ENCODE measurements at places on chromosomes 4 and X.

- DNase-seq, result no peak
These were observed 278.1 kb upstream of the TET2 start for GRCh38 chr4:104868533-104868932.

DNA sequence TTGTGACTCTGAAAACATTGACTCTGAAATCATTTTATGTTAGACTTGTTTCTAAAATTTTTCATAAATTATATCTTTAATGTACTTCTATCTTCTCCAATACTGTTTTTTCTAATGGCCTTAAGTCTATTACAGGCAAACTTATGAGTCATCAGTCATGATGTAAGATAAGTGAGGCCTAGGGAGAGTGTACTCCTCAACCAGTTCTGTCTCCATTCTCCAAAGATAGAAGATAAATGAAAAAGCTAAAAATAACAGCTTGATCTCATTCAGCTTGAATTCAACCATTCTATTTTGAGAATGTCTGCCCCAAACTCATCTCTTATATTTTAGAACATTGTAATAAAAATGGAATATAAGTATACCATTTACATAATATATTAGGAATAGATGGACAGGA lies 34.5 kb downstream of the STBD1 start:
- peak; percentile 77 for DNase-seq

DNA sequence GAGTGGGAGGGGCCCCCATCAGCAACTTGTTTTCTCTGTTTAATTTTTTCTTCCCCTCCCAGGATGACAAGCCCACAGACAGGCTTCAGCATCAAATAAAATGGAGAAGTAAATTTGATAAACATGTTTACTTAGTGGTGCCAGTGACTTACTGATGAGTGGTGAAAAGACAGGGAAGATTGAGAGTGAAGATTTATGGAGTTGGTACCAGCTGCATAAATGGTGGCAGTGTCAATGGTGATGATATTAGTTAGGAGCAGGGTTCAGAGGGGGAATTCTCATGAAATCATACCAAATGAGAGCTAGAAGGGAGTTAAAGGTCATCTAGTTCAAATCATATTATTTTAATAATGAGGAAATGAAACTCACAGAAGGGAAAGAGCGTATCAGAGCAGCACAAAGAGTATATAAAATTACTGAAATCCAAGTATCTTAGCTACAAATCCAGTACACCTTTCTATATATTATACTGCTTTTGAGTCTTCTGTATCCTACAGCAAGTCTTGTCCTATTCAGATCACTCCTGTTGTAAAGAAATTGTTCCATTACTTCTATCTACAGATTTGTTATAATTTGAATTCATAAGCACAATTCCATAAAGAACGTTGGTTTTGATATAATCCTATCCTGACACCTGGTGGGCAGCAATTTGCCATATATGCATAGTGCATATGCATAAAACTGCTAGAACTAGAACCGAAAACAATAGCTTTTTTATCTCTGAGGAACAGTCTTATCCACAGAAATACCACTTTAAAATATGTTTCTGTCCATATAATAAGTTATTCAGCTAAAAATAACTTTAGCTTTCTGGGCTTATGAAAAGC lies 5.0 kb downstream of the P2RY10 start:
- DNase-seq, result no peak

- peak; percentile 61 for DNase-seq
These were observed 262.2 kb downstream of the SPOCK3 start for GRCh38 chr4:166972071-166972470.

- peak; percentile 49 for DNase-seq
These were observed 330.1 kb downstream of the BMPR1B start for GRCh38 chr4:95087657-95088455.

DNA sequence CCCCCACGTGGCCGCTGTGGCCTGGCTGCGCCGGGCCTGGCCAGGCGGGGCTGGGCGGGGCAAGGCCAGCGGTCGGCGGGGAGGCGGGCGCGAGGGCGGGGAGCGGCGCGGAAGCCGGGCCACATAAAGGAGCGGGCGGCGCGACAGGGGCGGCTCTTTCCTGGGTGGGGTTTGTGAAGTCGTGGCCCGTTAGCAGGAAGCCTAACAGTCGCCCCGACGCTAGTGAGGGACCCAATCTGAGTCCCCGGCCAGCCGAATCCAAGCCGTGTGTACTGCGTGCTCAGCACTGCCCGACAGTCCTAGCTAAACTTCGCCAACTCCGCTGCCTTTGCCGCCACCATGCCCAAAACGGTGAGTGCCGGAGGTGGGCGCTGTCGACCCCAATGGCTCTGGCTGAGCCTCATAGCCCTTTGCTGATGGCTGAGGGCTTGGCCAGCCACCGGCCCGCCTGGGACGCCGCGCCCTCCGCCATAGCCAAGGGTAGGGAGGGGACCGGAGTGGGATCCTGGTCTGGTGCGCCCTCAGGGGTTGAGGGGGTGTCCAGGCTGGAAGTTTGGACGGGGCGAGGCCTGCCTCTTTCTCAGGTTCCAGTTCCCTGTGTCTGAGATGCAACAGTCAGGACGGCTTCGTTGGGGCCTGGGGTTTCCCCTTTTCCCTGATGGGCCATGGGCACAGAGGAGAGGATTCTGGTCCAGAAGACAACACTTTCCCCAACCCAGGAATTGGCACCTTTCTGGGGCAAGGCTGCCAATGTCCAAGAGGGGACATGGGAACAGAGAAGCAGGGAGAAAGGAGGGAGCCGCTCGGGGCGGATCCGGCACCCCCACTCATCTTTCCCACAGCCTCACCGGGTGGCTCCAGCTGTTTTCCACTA lies at the start of gene MSN:
TSS of gene MSN (plus strand) at position 152 of the 874 bp plus-strand sequence. CDS start at position 340, 188 bp downstream.
- DNase-seq, result peak; percentile 57

GRCh38 chrX:46642145-46642544 lies 68.6 kb downstream of the CHST7 start:
- DNase-seq, result no peak

- no peak for DNase-seq
These were observed 731.8 kb downstream of the KCTD8 start for GRCh38 chr4:43716721-43717395.

GRCh38 chr4:169335331-169335730 lies 64.6 kb upstream of the SH3RF1 start:
- DNase-seq, result no peak

DNA sequence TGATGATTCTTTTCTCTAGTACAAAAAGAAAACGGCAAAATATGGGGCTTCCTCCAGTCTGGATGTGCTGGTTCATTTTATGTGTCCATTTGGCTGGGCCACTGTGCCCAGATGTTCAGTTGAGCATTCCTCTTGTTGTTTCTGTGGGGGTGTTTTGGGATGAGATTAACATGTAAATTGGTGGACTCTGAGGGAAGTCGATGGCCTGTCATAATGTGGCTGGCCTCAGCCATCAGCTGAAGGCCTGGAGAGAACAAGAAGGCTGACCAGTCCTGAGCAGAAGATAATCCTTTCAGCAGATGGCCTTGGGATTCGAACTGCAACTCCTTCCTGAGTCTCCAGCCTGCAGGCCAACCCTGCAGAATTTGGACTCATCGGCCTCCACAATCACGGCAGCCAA lies 136.7 kb downstream of the EVC2 start:
- DNase-seq, result no peak

DNA sequence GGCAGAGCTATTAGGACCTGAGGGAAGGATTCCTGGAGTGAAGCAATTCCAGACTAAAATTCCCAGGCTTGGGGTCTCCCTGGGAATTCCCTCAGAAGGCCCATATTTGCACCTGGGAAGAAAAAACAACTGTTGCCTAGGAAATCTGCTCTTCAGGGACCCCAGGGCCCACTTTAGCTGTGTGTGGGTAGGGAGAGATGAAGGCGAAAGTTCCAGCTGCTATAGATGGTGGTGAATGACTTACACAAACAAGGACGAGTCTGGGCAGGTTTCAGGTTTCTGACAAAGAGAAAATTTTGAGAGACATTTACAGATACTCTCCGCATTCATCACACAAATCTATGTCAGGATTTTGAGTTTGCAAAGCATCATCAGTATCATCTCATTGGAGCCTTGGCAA lies 126.1 kb downstream of the GPC3 start:
- DNase-seq, result no peak

- DNase-seq, result no peak
These were observed 474.5 kb downstream of the KLHL13 start for GRCh38 chrX:117641913-117642656.

DNA sequence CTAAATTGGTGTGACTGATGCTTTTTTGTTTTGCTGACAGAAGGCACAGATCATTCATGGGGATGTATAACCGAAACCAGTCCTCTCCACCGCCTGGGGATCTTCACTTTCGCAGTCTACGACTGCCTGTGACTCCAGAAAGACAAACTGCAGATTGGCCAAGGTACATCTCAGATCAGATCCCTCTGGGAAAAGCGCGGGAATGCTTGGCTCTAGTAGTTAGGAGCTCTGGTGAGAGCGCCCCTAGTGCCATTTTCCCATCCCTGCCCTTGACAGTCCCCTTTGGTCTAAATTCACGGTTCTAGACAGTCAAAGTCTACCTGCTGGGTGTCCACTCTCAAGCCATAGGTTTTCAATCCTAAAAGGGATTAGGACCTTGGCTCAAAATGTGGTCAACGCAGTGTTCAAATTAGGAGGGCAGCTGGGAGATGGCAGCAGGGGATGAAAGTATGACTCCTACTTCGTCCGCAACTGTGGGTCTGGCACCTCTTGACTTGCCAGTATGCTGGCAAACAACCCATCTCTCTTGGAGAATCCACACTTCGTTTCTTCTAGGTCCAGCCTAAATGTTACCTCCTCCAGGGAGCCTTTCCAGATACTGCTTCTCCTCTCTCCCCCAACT lies 6.9 kb upstream of the HAND2 start:
- no peak for DNase-seq

DNA sequence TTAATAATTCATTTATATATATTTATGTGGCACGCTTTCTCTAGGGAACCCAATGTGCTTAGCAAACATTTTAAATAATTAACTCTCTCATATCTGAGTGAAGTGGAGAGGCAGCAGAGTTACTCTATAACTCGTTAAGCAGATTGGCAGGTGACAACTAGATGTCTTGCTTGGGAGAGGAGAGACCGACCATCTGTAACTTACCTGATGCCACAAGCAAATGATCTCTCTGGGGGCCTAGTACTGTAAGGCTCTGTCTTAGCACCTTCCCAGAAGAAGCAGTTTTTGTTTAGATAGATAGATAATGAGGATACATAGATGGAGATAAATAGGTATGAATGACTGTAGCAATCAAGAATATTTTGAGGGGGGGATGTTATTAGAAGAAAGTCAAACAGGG lies 11.9 kb upstream of the SEL1L3 start:
- DNase-seq, result no peak

GRCh38 chr4:68167706-68168105 lies 38.0 kb upstream of the TMPRSS11F start:
- no peak for DNase-seq

GRCh38 chr4:26441102-26441501 lies 49.2 kb downstream of the CCKAR start:
- DNase-seq, result peak; percentile 70

GRCh38 chr4:150325872-150326271 lies 247.6 kb downstream of the DCLK2 start:
- DNase-seq, result no peak

GRCh38 chr4:29927895-29928294 lies 792.3 kb upstream of the PCDH7 start:
- DNase-seq, result peak; percentile 1

GRCh38 chr4:1991087-1991486 lies 17.7 kb downstream of the NELFA start:
- no peak for DNase-seq

- peak; percentile 55 for DNase-seq
These were observed 85.5 kb downstream of the BCOR start for GRCh38 chrX:40012039-40012867.

DNA sequence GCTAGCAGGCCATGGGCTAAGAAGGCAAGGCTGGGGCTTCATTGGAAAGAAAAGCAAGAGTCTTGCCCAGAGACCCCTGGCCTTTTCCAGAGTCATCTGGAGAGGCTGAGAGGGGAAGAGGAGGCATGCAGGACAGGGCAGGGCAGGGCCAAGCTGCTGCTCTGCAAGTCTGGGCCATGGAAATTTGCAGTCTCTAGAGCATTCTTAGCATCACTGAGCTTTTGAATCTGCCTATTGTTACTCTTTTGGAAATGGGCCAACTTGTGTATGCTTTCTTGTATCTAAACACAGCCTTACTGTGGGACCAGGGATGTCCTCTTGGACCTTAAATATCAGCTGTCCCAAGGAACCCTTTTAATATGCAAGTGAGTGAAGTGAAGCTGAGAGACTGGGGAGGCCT lies 560.5 kb downstream of the MID1IP1 start:
- no peak for DNase-seq

DNA sequence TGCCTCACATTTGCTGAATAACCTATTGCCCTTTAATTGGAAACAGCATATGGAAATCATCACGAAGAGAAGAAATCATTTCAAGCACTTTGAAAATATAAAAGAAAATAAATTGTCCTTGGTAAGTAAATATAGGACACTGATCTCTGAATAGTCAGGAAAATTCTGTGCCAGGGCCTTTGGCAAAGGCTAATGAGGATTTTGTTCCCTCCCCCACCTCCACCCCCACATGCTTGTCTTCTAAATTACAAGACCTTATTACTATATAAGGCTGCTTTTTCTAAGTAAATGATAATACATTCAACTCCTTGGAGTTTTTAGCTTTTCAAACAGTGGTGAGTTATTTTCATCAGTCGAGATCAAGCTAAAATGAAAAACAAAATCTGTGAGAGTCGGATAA lies 15.8 kb downstream of the SYNPO2 start:
- no peak for DNase-seq

DNA sequence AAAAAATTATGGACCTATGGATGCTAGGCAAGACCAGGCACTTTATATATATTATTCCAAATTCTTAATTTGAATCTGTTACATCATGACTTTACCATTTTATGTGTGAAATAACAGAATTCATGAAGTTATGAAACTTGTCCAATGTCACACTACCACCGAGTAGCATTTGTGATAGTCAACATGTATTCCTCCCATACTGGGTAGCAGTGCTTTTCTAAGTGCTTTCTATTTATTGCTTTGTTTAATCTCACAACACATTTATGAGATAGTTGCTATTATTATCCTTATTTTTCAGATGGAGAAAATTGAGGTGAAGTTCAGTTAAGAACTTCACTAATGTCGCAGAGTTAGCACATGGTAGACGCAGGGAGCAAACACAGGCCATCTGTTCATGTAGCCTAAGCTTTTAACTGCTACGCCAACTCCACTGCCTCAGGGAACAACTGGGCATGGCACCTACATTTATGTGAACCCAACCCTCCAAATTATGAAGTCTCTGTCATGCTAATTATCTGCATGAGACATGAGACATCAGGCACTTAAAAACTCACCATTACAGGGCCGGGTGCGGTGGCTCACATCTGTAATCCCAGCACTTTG lies 20.8 kb downstream of the GUCY1A1 start:
- no peak for DNase-seq

DNA sequence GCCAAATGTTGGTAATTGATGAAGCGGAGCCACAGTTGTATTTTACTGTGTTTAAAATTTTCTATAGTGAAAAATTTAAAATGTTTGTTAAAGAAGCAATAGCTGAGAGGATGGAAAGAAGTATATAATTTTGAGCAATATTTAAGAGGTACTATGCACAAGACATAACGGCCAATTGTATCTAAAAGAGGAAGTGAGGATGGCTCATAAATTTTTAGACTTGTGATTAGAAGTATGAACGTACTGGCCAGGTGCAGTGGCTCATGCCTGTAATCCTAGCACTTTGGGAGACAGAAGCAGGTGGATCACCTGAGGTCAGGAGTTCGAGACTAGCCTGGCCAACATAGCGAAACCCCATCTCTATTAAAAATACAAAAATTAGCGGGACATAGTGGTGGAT lies 12.7 kb upstream of the HHIP start:
- DNase-seq, result no peak

GRCh38 chr4:86600007-86600653 lies 6.0 kb downstream of the PTPN13 start:
- DNase-seq, result no peak
